Thyroid gland (tissue), 4 donors: ENCODE measurements at places on chromosomes 12 and 14.

DNA sequence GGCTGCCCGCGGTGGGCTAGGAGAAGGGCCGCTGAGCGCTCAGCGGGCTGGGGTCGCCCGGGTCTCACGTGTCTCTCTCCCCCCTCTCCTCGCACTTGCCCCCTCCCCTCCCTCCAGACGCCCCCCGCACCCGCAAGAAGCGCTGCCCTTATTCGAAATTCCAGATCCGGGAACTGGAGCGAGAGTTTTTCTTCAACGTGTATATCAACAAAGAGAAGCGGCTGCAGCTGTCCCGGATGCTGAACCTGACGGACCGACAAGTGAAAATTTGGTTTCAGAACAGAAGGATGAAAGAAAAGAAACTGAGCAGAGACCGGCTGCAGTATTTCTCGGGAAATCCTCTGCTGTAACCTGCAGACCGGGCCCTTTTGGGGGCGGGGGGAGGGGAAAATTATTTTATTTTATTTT lies 314 bp upstream of the HOTAIR start:
- H3K27ac ChIP-seq: no peak overlapping the region
- peaks cover 9% of the 10 kb centered on the region for H3K4me1 ChIP-seq
- H3K4me3 ChIP-seq: no peak overlapping the region
- H3K36me3 ChIP-seq: no peaks in the 10 kb centered on the region

GRCh38 chr12:90938451-90938850 lies 16.5 kb downstream of the CCER1 start:
- no peaks in the 10 kb centered on the region for H3K36me3 ChIP-seq
- no peak for DNase-seq
- no peaks in the 10 kb centered on the region for H3K27me3 ChIP-seq
- H3K4me1 ChIP-seq: no peaks in the 10 kb centered on the region
- no peak overlapping the region for H3K27ac ChIP-seq

DNA sequence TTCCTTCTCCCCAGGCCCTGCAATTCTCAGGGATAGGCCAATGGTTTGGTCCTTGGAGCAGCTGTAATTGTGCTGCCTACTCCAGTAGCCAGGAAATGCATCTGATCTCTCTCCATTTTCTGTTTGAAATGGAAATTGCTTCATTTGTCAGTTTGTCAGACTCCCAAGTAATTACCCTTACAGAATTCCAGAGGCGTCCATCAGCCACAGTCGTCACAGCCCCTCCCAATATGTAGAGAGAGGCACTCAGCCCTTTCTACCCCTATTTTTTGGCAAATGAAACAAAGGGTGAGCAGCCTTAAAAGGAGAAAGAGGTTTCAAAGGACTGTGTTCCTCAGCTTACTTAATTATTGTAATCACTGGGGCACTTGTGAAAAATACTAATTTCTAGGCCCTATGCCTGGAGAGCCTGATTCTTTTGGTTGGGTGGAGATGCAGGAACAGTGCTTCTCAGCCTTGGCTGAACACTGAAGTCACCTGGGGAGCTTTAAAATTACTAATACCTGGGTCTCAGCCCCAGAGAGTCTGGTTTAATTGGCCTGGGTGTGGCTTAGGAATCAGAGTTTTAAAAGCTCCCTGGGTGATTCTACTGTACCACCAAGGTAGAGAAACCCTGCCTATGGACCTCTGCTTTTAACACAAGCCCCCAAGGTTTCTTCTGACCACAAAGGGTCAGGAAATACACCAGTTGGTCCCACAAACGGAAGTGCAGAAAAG lies 190.0 kb downstream of the EMP1 start:
- no peak overlapping the region for H3K4me3 ChIP-seq
- no peaks in the 10 kb centered on the region for H3K36me3 ChIP-seq
- DNase-seq: no peak
- no peaks in the 10 kb centered on the region for H3K27me3 ChIP-seq
- H3K27ac ChIP-seq: no peak overlapping the region

DNA sequence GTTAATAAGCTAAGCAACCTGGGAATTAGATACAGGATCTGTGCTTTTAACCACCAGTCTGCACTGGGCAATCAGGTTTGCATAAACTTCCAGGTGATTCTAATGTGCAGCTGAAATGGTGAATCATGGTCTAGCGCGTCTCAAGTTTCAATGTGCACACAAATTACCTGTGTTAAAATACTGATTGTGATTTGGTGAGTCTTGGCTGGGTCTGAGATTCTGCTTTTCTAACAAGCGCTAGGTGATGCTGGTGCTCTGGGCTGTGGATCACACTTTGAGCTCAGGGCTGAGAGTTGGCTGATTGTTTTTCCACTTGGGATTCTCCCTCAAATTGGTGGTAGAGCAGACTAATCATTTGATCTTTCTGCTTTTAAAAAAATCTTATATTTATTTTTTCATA lies 124.8 kb downstream of the C12orf75 start:
- H3K4me1 ChIP-seq: no peaks in the 10 kb centered on the region
- no peaks in the 10 kb centered on the region for H3K27me3 ChIP-seq
- DNase-seq: no peak
- no peak overlapping the region for H3K27ac ChIP-seq
- no peak overlapping the region for H3K4me3 ChIP-seq

GRCh38 chr12:132170094-132170636 lies 25.9 kb downstream of the NOC4L start:
- H3K27ac ChIP-seq: no peak overlapping the region
- H3K4me3 ChIP-seq: no peak overlapping the region
- no peak for DNase-seq
- no peaks in the 10 kb centered on the region for H3K4me1 ChIP-seq
- no peaks in the 10 kb centered on the region for H3K36me3 ChIP-seq
- no peaks in the 10 kb centered on the region for H3K27me3 ChIP-seq

DNA sequence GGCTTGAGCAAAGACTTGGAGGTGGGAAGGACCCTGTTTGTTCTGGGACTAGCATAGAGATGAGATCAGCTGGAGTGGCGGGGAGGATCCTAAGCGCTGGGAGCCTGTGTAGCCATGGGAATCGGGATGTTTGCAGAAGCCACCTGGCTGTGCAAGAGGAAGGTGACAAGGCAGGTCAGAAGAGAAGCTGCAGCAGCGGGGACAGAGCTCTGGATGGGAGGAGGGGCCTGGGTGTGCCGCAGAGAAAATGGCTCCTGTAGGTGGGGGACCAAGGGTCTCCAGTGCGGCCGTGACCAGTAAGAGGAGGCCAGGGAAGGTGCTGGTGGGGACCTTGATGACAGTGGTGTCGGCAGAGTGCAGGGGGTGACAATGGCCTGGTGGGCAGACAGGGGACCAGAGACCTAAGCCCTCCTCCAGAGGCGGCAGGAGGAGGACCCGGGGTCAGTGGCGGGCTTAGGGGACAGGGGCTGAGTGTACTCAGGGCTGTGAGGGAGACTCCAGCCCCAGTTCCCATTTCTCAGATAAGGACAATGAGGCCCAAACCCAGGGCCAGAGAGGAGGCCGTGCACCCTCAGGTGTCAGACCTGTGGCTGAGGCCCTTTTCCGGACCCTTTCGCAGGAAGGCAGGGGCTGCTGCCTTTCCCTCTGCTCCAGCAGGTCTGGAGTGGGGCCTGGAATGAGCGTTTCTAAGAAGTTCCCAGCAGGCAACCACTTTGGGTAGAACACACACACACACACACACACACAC lies 206.6 kb upstream of the RTL1 start:
- no peaks in the 10 kb centered on the region for H3K36me3 ChIP-seq
- no peak for DNase-seq
- no peak overlapping the region for H3K27ac ChIP-seq

DNA sequence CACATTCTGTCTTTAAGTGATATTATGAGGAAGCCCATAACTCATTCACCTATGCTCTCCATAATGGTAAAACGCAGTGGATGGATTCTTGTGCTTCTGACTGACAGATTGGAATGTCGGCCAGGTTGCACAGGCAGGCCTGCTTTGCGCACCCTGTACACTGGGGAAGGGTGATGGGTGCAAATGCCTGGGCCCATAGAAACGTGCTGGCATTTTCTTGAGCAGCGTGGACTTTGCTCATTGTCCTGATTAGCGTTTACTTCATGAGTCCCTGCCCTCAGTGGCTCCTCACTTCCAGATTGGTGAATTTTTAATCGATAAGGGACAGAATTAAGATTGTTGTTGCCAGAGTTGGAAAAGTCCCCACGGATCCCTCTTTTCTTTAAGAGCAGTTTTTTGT lies 80.9 kb upstream of the TRAF3 start:
- H3K36me3 ChIP-seq: no peaks in the 10 kb centered on the region
- DNase-seq: no peak
- H3K27ac ChIP-seq: no peak overlapping the region
- H3K27me3 ChIP-seq: no peaks in the 10 kb centered on the region

GRCh38 chr12:42935756-42936155 lies 346.2 kb upstream of the PRICKLE1 start:
- no peak overlapping the region for H3K4me3 ChIP-seq
- no peaks in the 10 kb centered on the region for H3K4me1 ChIP-seq
- no peak overlapping the region for H3K27ac ChIP-seq
- no peak for DNase-seq
- H3K27me3 ChIP-seq: no peaks in the 10 kb centered on the region
- H3K36me3 ChIP-seq: no peaks in the 10 kb centered on the region

- no peaks in the 10 kb centered on the region for H3K27me3 ChIP-seq
- H3K4me3 ChIP-seq: no peak overlapping the region
- no peak for DNase-seq
- H3K4me1 ChIP-seq: no peaks in the 10 kb centered on the region
- no peak overlapping the region for H3K27ac ChIP-seq
- H3K36me3 ChIP-seq: no peaks in the 10 kb centered on the region
Measured at GRCh38 chr12:109631302-109631701, 57.7 kb downstream of the MVK start.

- no peaks in the 10 kb centered on the region for H3K36me3 ChIP-seq
- no peak overlapping the region for H3K27ac ChIP-seq
- DNase-seq: no peak
- no peak overlapping the region for H3K4me3 ChIP-seq
- H3K4me1 ChIP-seq: no peaks in the 10 kb centered on the region
Measured at GRCh38 chr14:21672116-21672515, 1.5 kb downstream of the OR4E1 start.

GRCh38 chr12:105922670-105923102 lies 216.1 kb downstream of the NUAK1 start:
- no peak for DNase-seq
- no peaks in the 10 kb centered on the region for H3K27me3 ChIP-seq
- no peaks in the 10 kb centered on the region for H3K36me3 ChIP-seq
- H3K4me1 ChIP-seq: no peaks in the 10 kb centered on the region

DNA sequence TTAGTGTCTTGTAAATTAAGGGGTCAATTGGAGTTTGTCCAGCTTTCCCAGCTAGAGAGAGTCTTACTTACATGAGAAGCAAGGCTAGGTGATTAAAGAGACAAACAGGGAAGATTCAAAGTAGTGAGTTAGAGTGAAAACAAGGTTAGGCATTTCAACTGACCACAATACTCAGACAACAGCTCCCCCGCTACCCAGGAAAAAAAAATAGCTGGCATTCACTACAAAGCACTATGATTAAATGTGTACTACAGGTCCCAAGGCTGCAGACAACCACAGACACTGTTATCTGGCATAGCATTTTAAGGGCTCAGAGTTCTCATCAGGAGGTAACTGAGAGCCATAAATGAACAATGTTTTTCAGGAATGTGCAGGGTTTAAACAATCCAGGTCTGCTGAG lies 680.9 kb downstream of the TMEM121 start:
- H3K27ac ChIP-seq: no peak overlapping the region
- H3K27me3 ChIP-seq: no peaks in the 10 kb centered on the region
- H3K36me3 ChIP-seq: no peaks in the 10 kb centered on the region
- no peaks in the 10 kb centered on the region for H3K4me1 ChIP-seq
- DNase-seq: no peak

GRCh38 chr12:6039894-6040601 lies 84.4 kb downstream of the VWF start:
- no peaks in the 10 kb centered on the region for H3K27me3 ChIP-seq
- no peak overlapping the region for H3K27ac ChIP-seq
- peak; percentile 59 for DNase-seq
- no peaks in the 10 kb centered on the region for H3K4me1 ChIP-seq
- no peak overlapping the region for H3K4me3 ChIP-seq
- no peaks in the 10 kb centered on the region for H3K36me3 ChIP-seq

- no peaks in the 10 kb centered on the region for H3K4me1 ChIP-seq
- H3K4me3 ChIP-seq: no peak overlapping the region
- DNase-seq: no peak
- H3K27ac ChIP-seq: no peak overlapping the region
Measured at GRCh38 chr14:75734854-75735253, 73.8 kb downstream of the TTLL5 start.

- peaks cover 28% of the 10 kb centered on the region for H3K36me3 ChIP-seq
- no peaks in the 10 kb centered on the region for H3K27me3 ChIP-seq
- peak; percentile 88 for DNase-seq
- H3K27ac ChIP-seq: peak overlapping the region; percentile 39
Measured at GRCh38 chr14:65095633-65096205, 6.6 kb downstream of the MAX start.

- H3K36me3 ChIP-seq: no peaks in the 10 kb centered on the region
- H3K27ac ChIP-seq: no peak overlapping the region
- H3K4me1 ChIP-seq: peaks cover 10% of the 10 kb centered on the region
- no peaks in the 10 kb centered on the region for H3K27me3 ChIP-seq
Measured at GRCh38 chr12:119154435-119154818, 24.3 kb upstream of the HSPB8 start.

- no peak overlapping the region for H3K4me3 ChIP-seq
- H3K27ac ChIP-seq: no peak overlapping the region
- H3K4me1 ChIP-seq: no peaks in the 10 kb centered on the region
Measured at GRCh38 chr12:78392918-78393317, 471.7 kb upstream of the SYT1 start.

DNA sequence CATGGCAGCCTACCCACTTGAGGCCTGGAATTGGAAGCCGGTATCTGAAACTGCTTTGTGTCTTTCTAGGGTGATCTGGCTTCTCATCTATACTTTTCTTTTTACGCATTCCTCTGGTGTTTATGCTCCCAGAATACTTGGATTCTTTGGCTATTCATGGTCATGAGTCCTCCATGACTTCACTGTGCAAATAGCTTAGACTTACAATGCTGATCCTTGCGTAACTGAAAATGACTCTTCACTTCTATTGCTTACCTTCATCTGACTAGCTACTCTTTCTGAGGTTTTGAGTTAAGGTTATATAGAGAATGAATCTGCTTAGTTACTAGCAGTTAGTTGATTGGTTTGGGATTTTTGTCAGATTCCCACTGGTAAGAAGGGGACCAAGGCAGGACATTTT lies 121.7 kb upstream of the NOVA1 start:
- H3K27me3 ChIP-seq: no peaks in the 10 kb centered on the region
- DNase-seq: no peak
- H3K27ac ChIP-seq: no peak overlapping the region

- H3K27ac ChIP-seq: no peak overlapping the region
- H3K27me3 ChIP-seq: no peaks in the 10 kb centered on the region
- no peak for DNase-seq
- H3K4me1 ChIP-seq: peaks cover 10% of the 10 kb centered on the region
- no peaks in the 10 kb centered on the region for H3K36me3 ChIP-seq
Measured at GRCh38 chr12:124800506-124800905, 63.2 kb downstream of the SCARB1 start.

DNA sequence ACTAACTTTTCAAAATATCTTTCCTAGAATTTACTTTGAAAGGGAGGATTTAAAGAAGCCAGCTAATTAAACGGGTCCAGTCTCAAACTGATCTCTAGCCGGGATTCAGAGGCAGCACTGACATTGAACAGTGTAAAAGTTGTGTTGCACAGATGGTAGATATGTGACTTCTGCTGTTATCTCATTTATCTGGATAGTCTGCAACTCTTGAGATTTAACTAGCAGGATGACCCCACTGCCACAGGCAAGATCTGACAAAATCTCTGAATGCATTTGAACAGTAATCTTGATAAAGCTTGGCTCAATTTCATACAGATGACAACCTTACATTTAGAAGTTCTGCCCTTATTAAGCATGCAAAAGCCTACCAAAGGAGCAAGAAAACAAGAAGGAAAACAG lies 138.0 kb upstream of the CPNE8 start:
- no peak overlapping the region for H3K4me3 ChIP-seq
- H3K4me1 ChIP-seq: no peaks in the 10 kb centered on the region
